Fibroblast of skin of right quadriceps (primary cell): ENCODE measurements at places on chromosomes 3 and 15.
A peak's percentile ranks its signal among the peaks of the same experiment; 100 is the strongest.

DNA sequence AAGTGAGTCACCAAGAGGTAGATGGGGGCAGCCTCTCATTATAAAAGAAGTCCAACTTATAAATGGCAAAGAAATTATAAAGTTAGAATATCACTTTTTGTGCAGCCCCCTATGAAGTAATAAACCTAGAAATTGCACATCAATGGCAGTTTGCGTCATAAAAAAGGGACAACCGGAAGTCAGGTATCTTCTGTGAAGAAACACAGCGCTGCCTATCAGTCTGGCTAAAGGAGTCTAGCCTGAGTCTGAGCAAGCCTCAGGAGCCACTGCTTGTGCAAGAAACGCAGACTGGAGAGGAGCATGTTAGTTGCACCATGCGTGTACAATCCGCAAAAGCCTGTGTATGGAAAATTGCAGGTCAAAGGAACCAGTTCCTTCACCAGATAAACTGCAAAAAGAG is 178.4 kb downstream of the ARRDC4 start:
- DNase-seq, result no peak

DNA sequence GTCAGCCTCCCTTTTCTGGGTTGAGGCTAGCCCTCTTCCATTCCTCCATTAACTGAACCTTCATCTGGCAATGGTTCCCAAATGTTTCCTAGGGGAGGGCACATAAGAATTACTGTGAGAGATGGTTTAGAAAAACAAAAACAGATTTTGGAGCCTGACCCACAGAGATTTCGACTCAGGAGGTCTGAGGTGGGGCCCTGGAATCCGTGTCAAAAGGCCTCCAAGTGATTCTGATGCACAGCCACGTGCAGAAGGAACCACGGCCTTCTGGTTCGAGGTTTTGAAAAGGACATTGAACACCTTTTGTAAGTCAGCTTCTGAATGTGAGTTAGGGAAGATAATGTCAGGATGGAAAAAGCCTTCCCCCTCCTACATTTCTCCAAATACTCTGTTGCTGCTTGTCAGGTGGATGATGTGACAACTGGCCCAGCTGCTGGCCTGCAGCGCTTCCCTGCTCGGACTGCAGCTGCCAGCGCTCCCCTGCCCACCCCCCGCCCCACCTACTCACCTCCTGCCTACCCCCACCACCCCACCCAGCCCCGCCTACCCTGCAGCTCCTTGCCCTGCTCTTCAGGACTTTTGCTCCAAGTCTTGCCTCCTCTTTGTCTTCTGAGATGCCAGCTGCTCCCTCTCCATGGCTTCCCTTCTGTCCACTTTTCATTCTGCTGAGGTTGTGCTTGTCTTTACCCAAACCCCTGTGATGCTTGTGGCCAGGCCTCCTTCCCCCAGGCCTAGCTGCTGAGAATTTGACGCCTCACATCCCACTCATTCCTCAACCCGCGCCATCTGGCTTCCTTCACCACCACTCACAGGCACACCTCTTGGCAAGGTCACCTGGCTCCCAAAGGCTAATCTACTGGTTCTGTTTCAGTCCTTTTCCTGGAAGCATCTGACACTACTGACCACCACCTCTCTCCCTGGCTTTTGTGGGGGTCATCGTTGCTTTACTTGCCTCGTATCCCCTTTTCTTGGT is 6.6 kb downstream of the EHD4 start:
- DNase-seq, result peak; percentile 22

DNA sequence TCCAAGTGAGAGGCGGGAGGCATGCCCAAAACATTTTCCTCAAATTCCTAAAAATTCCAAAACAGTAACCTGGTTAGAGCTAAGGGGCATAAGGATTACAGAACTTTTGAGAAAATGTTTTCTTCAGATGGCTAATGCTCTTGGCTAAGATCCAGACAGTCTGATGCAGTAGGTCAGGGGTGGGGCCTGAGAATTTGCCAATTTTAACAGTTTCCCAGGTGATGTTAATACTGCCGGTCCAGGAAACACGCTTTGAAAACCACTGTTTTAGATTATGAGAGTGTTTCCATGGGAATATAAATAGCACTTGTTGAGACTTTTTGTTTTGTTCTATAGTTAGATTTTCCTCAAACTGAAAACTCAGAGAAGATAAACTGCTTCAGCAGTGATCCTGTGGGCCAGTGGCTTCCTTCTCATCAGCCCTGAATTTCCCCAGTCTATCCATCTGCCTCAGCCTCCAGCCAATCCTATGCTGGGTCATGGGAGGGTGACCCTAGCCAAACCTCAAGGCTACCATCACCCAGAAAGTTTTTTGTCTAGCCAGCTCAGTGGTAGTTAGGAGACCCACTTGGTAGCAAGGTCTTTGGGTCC is 71.6 kb upstream of the ACP3 start:
- no peak for DNase-seq

- DNase-seq, result peak; percentile 19
Observed at GRCh38 chr3:78908236-78908635, 859.6 kb downstream of the ROBO1 start.

GRCh38 chr3:136018876-136019275 is 53.3 kb downstream of the PPP2R3A start:
- peak; percentile 57 for DNase-seq

DNA sequence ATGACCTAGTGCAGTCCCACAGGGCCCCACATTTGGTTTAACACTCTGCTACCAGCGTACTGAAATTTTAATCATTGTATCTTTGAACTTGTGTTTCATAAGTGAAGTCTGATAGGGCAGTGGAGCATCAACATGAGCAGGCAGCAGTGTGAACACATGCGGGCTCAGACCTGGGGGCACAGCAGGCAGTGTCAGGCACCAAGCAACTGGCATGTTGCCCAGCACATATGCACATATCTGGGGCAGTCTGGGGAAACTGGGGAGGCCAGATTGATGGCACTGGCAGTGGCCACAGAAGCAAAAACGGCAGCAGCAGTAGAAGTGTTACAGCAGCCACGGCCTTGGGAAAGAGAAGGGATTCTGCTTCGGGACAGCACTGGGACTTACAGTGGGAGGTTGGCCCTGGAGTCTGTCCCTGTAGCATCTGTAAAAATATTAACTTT is 353.9 kb upstream of the KCNMB2 start:
- DNase-seq, result no peak

GRCh38 chr15:101152914-101153313 is 98.9 kb downstream of the CHSY1 start:
- no peak for DNase-seq

- DNase-seq, result peak; percentile 92
Observed at GRCh38 chr3:172607305-172608121, 84.3 kb upstream of the TNFSF10 start.

DNA sequence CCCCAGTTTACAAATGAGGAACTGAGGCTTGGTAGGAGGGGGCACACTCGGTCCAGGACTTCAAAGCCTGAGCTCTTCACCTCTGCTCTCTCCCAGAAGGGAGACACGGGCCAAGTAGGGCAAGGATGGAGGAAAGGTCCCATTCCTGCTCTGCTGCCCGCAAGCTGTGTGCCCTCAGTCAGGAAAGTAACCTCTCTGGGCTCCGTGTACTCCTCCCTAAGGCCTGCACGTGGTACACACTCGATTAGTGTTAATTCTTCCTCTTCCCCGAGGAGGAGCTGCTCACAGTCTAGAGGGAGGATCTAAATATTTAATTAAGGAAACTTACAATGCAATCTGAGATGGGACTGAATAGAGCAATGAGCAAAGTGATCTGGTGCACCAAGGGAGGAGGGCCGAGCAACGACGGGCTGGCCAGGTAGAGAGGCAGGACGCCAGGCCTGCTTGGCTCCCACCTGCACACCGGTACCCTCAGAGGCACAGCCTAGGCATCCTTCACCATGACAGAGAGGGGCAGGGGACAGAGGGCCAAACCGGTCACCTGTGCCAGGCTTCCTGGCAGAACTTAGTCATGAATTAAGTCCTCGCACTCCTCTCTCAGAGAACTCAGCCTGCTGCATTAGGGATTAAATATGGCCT is 47.2 kb upstream of the IQSEC1 start:
- DNase-seq, result no peak

GRCh38 chr3:129386984-129387383 is 41.5 kb downstream of the EFCAB12 start:
- no peak for DNase-seq

- DNase-seq, result no peak
Observed at GRCh38 chr15:89131731-89132130, 43.5 kb downstream of the ABHD2 start.

DNA sequence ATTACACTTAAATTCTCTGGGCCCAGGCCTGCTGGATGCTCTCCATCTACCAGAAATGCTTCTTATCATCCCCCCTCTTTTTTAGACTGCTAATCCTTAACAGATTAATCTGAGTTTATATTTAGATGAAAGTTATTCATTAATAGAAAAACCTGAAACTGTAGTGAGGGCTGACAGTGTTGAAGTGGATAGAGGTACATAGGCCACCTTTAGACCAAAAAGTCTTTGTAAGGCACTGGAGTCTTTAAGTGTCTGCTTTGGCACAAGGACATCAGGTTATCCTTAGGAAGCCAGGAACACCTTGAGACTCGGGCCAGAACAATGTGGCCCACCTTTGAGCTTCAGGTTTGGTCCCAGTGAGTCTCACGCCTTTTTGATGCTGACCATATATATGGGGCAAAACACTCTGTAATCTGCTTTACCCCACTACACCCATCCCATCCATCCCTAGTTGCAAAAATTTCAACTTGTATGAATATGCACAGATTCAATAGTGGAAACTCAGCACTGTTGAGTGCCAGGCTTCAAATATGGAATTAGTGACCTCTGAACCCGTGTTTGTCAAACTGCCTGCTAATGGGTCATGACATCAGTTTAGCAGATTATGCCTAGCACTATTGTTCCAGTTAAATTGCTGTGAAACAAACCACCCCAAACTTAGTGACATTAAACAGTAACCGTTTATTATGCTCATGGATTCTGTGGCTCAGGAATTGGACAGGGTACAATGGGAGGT is 44.0 kb downstream of the PDE8A start:
- DNase-seq, result no peak

- DNase-seq, result no peak
Observed at GRCh38 chr15:78077871-78078210, 330 bp upstream of the TBC1D2B start.

DNA sequence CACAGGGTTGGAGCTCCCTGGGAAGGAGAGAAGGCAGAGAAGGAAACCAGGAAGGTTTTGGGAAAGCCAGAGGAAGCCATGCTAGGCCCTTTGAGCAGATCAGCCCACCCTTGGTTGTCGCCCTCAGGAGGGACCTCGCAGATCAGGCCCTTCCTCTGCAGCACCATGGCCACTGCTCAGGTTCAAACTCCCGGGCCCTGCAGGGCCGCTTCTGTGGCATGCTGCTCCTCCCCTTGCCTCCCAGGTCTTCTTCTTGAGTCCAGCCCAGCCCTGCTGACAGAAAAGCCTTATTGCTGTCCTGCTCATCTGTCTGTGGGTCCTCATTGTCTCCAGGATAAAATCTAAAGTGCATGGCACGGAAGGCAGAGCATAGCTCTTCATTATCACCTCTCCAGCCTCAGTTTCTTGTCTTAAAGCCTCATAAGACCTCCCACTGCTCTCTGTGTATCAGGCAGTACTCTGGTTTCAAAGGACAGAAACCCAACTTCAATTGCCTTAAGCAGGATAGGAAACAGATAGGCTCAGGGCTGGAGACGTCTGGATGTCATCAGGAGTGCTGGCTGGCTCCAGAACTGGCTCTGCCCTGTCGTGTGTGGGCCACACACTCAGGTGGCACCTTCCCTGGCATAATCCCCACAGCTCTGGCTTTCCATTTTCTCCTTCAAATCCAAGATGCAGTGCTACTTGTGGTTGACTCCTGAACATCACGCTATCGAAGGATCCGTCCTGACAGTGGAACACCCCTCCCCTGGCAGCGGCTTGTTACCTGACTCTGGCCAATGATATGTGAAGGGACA is 118.5 kb downstream of the EEFSEC start:
- no peak for DNase-seq

- peak; percentile 21 for DNase-seq
Observed at GRCh38 chr3:121493431-121493830, 52.4 kb downstream of the POLQ start.

- no peak for DNase-seq
Observed at GRCh38 chr15:73357999-73358665, 10.6 kb downstream of the HCN4 start.

- DNase-seq, result no peak
Observed at GRCh38 chr15:48096355-48096786, 24.4 kb upstream of the SLC24A5 start.

DNA sequence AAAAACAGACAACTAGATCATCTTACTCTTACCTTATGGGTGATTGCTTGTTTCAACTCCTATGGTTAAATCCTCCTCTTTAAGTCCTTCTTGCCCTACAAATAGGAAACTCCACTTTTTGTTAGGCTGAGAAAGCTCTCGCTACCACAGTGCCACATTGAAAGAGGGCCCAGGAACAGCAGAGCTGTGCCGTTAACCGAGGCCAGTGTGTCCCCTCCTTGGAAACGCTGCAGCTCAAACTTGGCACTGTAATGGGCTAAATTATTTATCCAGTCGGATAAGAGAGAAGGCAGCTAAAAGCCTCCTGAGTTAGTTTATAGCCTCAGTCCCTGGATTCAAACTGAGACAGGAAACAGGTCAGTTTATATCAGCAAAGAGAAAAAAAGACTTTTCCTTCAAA is 46.1 kb downstream of the KBTBD12 start:
- no peak for DNase-seq

GRCh38 chr3:16400106-16400931 is 113.2 kb downstream of the RFTN1 start:
- DNase-seq, result no peak
